Tibial artery (tissue), 4 donors: ENCODE measurements at places on chromosomes 3 and 15.

DNA sequence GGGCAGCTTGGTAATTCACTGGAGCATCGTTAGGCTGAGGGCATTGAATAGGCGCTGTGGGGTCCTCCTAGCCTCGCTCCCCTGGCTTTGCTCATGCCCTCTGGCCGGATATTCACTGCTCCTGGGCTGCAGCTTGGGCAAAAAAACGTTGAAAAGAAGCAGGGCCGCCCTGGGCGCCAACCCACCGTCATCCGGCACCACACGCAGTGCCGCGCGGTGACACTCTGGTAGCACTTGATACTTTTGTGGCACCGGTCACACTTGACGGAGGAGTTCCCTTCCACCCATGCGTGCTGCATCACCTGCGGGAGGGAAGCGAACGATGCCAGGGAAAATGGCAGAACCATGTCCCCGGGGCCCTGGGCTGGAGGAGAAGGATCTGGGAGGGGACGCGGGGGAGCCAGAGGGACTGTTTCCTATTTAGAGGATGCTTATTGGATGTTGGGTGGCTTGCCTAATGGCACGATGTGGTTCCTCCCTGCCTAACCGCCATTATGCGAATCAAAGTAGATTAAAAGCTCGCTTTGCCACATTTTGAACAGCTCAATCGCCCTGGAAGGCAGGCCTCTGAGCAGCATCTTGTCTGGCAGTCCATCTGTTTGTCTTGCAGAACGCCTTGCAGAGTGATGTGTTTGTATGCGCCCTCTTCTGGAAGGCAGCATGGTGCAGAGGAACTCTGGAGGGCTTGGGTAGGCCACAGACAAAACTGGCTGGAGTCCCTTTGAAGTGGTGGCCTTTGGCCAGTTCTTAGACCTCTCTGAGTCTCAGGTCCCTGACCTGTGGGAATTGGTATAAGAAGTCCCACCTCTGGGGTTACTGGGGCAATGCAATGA, 93.2 kb downstream of the DGKG start:
- DNase-seq: no peak

- no peak for DNase-seq
Observed at GRCh38 chr3:186921578-186921977, 8.7 kb upstream of the ST6GAL1 start.

GRCh38 chr3:83514130-83514914, 1444.5 kb upstream of the CADM2 start:
- DNase-seq: no peak

- DNase-seq: no peak
Observed at GRCh38 chr15:54547491-54547890, 569.2 kb downstream of the UNC13C start.

- DNase-seq: no peak
Observed at GRCh38 chr3:67362686-67363085, 291.7 kb downstream of the SUCLG2 start.
